HFFc6 (cell line): ENCODE measurements at places on chromosomes 13 and 19. TPM values are rescaled to one million over a fixed set of nuclear protein-coding genes. Genes with fewer than 3 reads are reported as not detected.

- H3K27ac ChIP-seq, result peak overlapping the region; percentile 92
- peak; percentile 28 for DNase-seq
- peaks cover 8% of the 10 kb centered on the region; the same call in 1 of the 2 replicates for H3K36me3 ChIP-seq
- H3K27me3 ChIP-seq, result peaks cover 6% of the 10 kb centered on the region; the same call in 1 of the 2 replicates
- H3K4me3 ChIP-seq, result peak overlapping the region; percentile 91
Measured at GRCh38 chr19:35715981-35716800, 1.6 kb upstream of the KMT2B start.

DNA sequence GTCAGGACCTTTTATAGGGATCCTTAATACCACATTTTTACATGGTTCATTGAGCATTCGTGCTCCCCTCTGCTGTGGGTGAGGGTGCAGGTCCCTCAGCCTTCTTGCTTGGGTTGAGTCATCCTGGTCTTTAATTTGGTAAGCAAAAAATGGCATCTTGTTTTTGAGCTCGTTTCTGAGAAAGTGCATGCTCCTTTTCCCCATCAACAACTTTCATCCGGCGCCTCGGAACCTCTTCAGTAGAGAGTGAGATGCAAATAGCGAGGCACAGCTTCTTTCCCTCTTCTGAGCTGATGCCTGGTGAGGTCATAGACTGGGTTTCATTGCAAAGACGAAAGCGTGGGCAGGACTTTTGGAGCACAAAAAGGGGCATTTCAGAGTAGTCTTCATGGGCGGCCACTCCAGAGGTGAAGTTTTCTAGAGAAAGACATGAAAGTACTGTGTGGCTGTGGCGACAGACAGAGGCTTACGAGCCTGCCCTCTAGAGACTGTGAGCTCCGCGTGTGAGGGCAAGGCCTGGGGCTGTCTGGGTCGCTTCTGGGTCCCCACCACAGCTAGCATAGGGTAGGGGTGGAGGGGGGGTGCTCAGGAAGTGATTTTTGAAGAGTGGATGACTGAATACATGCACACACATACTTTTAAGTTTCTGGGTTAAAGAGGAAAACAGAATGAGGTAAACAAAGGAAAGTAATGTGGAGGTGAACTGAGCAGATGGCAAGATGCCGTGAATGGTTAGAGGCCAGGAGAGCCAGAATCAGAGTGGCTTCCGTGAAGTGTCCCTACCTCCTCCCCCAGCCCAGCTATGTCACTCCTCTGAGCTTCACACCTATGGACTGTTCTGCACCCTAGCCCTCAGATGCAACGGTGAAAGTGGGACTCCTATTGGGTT is 44.3 kb downstream of the BBC3 start:
- H3K27ac ChIP-seq, result no peak overlapping the region
- no peak for DNase-seq
- peaks cover 26% of the 10 kb centered on the region for H3K36me3 ChIP-seq
- no peak overlapping the region for H3K4me3 ChIP-seq
- H3K4me1 ChIP-seq, result peaks cover 38% of the 10 kb centered on the region

The PSG11 gene
- 0.21 to 0.47 TPM (median 0.46 TPM) in 3 replicates for total RNA-seq

- H3K27ac ChIP-seq, result no peak overlapping the region
- DNase-seq, result no peak
- peak overlapping the region; percentile 64 for H3K4me3 ChIP-seq
- no peaks in the 10 kb centered on the region for H3K4me1 ChIP-seq
Measured at GRCh38 chr19:58054901-58055874, 3.9 kb upstream of the ZNF135 start.

The KLK15 gene
- total RNA-seq, result not detected in 2 replicates

GRCh38 chr13:32823597-32823996 is 192.6 kb upstream of the KL start:
- H3K36me3 ChIP-seq, result no peaks in the 10 kb centered on the region
- peaks cover 30% of the 10 kb centered on the region for H3K4me1 ChIP-seq
- DNase-seq, result no peak
- H3K4me3 ChIP-seq, result peak overlapping the region; percentile 21; the same call in 1 of the 2 replicates
- H3K27me3 ChIP-seq, result no peaks in the 10 kb centered on the region

- peaks cover 59% of the 10 kb centered on the region for H3K4me1 ChIP-seq
- H3K27me3 ChIP-seq, result no peaks in the 10 kb centered on the region; the same call in 1 of the 2 replicates
- DNase-seq, result peak; percentile 38
- peak within 1 kb of the TSS; percentile 93 for H3K27ac ChIP-seq
- H3K36me3 ChIP-seq, result peaks cover 4% of the 10 kb centered on the region; the same call in 1 of the 2 replicates
Measured at GRCh38 chr13:99307247-99307646, at the start of gene GPR183. Gene GPR183, minus strand, starts transcription at chr13:99307399. Its CDS starts 11,254 bp downstream, at chr13:99296145.

The CNN1 gene
- total RNA-seq, result 9.1 to 9.3 TPM (median 9.2 TPM) in 3 replicates

The ECSIT gene
- total RNA-seq, result 19.5 to 23.1 TPM (median 22.8 TPM) in 3 replicates

DNA sequence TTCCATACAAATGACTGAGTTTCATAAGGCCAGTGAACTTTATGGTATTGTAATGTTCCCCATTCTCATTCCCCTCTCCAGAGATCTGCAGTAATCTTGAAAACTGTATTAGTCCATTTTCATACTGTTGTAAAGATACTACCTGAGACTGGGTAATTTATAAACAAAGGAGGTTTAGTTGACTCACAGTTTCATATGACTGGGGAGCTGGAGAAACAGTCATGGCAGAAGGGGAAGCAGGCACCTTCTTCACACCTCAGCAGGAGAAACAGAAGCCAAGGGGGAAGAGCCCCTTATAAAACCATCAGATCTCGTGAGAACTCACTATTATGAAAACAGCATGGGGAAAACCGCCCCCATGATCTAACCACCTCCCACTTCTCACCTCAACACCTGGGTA is 318.7 kb upstream of the KLF12 start:
- H3K27ac ChIP-seq, result no peak overlapping the region
- H3K4me3 ChIP-seq, result no peak overlapping the region
- no peaks in the 10 kb centered on the region for H3K36me3 ChIP-seq
- no peak for DNase-seq
- peaks cover 19% of the 10 kb centered on the region for H3K4me1 ChIP-seq

The CPB2 gene
- not detected in 2 replicates for total RNA-seq

- no peak for DNase-seq
- H3K4me1 ChIP-seq, result no peaks in the 10 kb centered on the region
Measured at GRCh38 chr13:49908637-49909036, 27.5 kb downstream of the SPRYD7 start.

GRCh38 chr13:60370343-60370742 is 26.7 kb upstream of the TDRD3 start:
- no peaks in the 10 kb centered on the region for H3K36me3 ChIP-seq
- H3K27me3 ChIP-seq, result peaks cover 9% of the 10 kb centered on the region; the same call in 1 of the 2 replicates
- no peak overlapping the region for H3K4me3 ChIP-seq
- DNase-seq, result no peak
- no peaks in the 10 kb centered on the region for H3K4me1 ChIP-seq

The FPR1 gene
- 0.11 TPM in 1 of 3 replicates, not detected in the others for total RNA-seq

DNA sequence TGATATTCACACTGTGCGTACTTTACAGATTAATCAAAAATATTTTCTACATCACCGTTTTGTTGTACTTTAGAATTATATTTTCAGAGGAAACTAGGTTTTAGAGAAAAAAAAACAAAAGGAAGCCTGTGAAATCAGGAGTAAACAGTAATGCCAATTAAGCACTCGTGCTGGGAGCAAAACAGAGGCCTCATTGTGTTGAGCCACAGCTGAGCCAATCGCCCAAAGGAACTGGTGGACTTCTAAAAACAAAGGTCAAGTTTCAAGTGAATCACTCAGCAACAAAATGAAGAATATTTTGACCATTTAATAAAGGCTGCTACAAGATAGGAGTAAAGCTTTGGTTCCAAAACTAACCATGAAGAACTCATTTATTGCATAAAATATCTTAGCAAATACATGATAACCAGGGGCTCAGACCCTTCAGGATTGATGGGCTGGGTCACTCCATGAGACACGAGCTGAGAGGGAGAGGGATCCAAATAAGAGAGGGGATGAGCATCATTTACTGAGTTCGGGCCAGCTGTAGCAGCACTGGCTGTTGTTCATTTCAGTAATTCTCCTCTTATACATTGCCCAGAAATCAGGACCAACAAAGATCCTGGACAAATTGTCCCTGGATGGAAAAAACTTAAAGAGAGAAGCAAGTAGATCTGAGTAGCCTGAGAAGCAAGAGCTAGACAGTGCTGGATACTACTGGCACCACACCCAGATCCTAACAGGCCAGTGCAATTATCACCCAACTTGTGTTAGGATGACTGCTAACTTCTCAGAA is 8.3 kb upstream of the NALCN start:
- H3K27ac ChIP-seq, result no peak overlapping the region
- H3K4me3 ChIP-seq, result no peak overlapping the region
- H3K4me1 ChIP-seq, result peaks cover 11% of the 10 kb centered on the region
- DNase-seq, result no peak

GRCh38 chr19:47699360-47699917 is 13.8 kb upstream of the EHD2 start:
- no peak overlapping the region for H3K4me3 ChIP-seq
- peaks cover 17% of the 10 kb centered on the region for H3K4me1 ChIP-seq
- no peak for DNase-seq
- peaks cover 6% of the 10 kb centered on the region for H3K27me3 ChIP-seq
- H3K36me3 ChIP-seq, result peaks cover 19% of the 10 kb centered on the region

GRCh38 chr13:114112826-114113322 is 19.5 kb downstream of the RASA3 start:
- H3K27me3 ChIP-seq, result peaks cover 9% of the 10 kb centered on the region
- DNase-seq, result no peak
- peak overlapping the region; percentile 98 for H3K27ac ChIP-seq
- H3K36me3 ChIP-seq, result peaks cover 28% of the 10 kb centered on the region
